Hepatocyte (in vitro differentiated cells): ENCODE measurements at places on chromosomes 13 and 19. TPM values are rescaled to one million over a fixed set of nuclear protein-coding genes. Genes with fewer than 3 reads are reported as not detected.

- DNase-seq = no peak
- H3K36me3 ChIP-seq = no peaks in the 10 kb centered on the region
- H3K27ac ChIP-seq = no peak overlapping the region
- H3K27me3 ChIP-seq = no peaks in the 10 kb centered on the region
These were observed 87.4 kb upstream of the UBL3 start for GRCh38 chr13:29937841-29938240.

DNA sequence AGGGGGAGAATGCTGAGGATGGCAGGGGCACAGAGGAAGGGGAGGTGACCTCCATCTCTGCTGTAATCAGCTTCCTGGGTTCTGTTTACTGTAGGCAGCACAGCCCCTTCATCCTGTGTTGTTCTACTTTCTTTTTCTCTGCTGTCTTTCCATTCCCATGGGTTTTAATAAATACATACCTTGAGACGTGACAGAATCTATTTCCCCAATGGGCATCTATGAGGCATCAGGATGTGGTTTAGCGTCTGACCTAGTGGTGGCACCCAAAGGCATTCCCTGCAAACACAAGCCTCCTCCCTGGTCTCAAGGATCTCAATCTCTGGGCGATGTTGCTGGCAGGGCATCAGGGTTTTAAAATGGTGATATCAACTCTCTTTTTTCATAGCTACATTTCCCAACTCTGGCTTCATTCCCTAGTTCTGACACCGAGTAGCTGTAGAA is 60.8 kb downstream of the ALOX5AP start:
- no peak overlapping the region for H3K4me3 ChIP-seq
- H3K4me1 ChIP-seq = peaks cover 35% of the 10 kb centered on the region
- no peak for DNase-seq
- no peaks in the 10 kb centered on the region for H3K27me3 ChIP-seq
- H3K27ac ChIP-seq = no peak overlapping the region
- no peaks in the 10 kb centered on the region for H3K36me3 ChIP-seq

DNA sequence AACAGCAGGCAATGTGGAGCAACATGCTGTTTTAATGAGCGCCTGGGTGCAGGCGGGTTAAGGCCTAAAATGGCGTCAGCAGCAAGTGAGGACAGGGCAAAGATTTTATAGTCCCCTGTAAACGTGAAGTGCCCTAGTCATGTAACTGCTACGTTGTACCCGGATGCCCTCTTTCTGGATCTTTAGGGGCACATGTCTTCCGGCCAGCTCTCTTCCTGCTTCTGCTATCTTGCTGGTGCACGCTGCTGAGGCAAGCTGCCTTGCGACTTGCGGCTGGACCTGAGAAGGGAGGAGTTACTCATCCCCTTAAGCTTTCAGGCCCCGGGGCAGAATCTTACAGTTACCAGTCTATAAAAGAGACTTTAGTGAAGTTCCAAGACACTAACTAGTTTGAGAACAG is 303.6 kb upstream of the DACH1 start:
- H3K27ac ChIP-seq = no peak overlapping the region
- no peaks in the 10 kb centered on the region for H3K36me3 ChIP-seq
- H3K4me1 ChIP-seq = no peaks in the 10 kb centered on the region
- no peak for DNase-seq
- no peak overlapping the region for H3K4me3 ChIP-seq
- H3K27me3 ChIP-seq = no peaks in the 10 kb centered on the region

- H3K4me1 ChIP-seq = no peaks in the 10 kb centered on the region
- H3K27ac ChIP-seq = no peak overlapping the region
- H3K27me3 ChIP-seq = no peaks in the 10 kb centered on the region
- H3K36me3 ChIP-seq = no peaks in the 10 kb centered on the region
- H3K4me3 ChIP-seq = no peak overlapping the region
These were observed 13.3 kb downstream of the ARRDC2 start for GRCh38 chr19:18021121-18021755.

DNA sequence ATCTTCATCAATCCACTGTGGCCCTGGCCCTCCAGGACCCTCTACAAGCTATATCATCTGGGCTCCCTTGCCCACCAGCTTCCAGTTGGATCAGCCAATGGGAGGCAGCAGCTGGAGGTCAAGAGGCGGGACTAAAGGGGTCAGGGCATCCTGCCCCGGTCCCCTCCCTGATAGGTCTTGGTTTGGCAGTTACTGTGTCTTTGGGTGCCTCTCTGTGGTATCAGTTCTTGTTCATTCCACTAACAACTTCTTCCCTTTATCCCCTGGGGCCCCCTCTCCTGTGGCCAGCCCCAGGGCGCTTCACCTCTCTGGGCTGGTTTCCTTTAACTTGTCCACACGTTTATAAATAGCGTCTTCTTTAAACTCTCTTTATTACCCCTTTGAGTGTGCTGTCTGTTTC is 83.6 kb downstream of the DCT start:
- no peaks in the 10 kb centered on the region for H3K36me3 ChIP-seq
- no peaks in the 10 kb centered on the region for H3K27me3 ChIP-seq

DNA sequence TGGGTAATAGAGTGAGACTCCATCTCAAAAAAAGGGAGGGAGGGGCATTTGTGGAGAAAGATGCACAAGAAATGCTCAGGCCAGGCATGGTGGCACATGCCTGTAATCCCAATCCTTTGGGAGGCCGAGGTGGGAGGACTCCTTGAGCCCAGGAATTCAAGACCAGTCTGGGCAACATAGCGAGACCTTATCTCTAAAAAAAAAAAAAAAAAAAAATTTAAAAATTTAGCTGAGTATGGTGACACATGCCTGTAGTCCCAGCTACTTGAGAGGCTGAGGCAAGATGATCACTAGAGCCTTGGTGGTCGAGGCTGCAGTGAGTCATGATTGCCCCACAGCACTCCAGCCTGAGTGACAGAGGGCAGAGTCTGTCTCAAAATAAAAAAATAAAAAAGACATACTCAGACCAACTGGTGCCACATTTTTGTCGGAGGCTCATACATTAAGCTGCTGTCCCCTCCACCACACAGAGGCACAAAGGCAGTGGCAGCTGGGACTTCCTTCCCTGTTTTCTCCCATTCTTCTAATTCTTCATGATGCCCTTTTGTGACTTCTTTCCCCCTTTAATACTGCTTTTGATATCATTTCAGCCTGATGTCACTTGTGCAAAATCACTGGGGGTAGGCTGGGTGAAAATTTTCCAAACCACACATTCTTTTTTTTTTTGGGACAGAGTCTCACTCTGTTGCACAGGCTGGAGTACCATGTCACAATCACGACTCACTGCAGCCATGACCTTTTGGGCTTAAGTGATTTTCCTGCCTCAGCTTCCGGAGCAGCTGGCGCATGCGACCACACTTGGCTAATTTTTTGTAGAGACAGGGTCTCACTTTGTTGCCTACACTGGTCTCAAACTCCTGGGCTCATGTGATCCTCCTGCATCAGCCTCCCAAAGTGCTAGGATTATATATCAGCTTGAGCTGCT is 26.8 kb upstream of the CXCL17 start:
- H3K27ac ChIP-seq = no peak overlapping the region
- H3K36me3 ChIP-seq = no peaks in the 10 kb centered on the region
- no peaks in the 10 kb centered on the region for H3K27me3 ChIP-seq
- H3K4me1 ChIP-seq = peaks cover 17% of the 10 kb centered on the region

- H3K36me3 ChIP-seq = no peaks in the 10 kb centered on the region
- H3K27me3 ChIP-seq = no peaks in the 10 kb centered on the region
- H3K4me1 ChIP-seq = no peaks in the 10 kb centered on the region
- no peak overlapping the region for H3K27ac ChIP-seq
- no peak for DNase-seq
- H3K4me3 ChIP-seq = no peak overlapping the region
These were observed 832.3 kb upstream of the SLC10A2 start for GRCh38 chr13:103898481-103898880.

GRCh38 chr13:54614726-54615125 is 1586.1 kb downstream of the OLFM4 start:
- H3K27me3 ChIP-seq = no peaks in the 10 kb centered on the region
- no peaks in the 10 kb centered on the region for H3K4me1 ChIP-seq
- no peaks in the 10 kb centered on the region for H3K36me3 ChIP-seq
- H3K27ac ChIP-seq = no peak overlapping the region
- no peak overlapping the region for H3K4me3 ChIP-seq
- DNase-seq = no peak

- no peaks in the 10 kb centered on the region for H3K27me3 ChIP-seq
- H3K4me3 ChIP-seq = no peak overlapping the region
- H3K27ac ChIP-seq = peak overlapping the region; percentile 5
- H3K4me1 ChIP-seq = peaks cover 22% of the 10 kb centered on the region
- no peak for DNase-seq
These were observed 4.5 kb downstream of the ZNF507 start for GRCh38 chr19:32349724-32350470.

GRCh38 chr19:16336571-16336970 is 11.9 kb downstream of the KLF2 start:
- DNase-seq = no peak
- H3K4me1 ChIP-seq = peaks cover 3% of the 10 kb centered on the region
- H3K36me3 ChIP-seq = no peaks in the 10 kb centered on the region
- no peak overlapping the region for H3K27ac ChIP-seq

DNA sequence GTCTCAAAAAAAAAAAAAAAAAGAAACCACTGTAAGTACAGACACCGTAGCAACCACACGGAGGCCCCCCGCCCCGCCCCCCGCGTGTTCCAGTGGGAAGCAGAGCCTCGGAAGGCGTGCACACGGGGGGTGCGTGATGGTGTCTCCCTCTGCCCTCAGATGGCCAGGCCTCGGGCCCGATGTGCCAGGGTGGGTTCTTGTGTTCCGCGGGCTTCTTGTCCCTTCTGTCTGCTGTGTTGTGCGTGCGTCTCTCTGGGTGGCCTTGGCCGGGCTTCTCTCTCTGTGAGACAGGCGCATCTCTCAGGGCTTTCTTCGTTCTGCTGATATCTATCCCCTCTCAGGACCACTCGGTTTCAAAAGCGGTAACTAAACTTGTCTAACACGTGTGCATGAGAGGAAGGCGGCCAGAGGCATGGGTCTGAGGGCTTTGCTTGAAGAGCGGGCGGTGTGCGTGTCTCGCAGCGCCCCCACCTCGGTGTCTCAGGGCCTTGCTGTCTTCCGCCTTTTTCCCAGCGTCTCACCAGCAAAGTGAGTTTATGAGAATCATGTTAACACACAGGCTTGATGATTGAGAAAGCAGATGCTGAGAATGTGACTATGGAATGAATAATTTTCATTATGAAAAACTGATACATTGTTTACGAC is 12.6 kb downstream of the ATP11A start:
- no peaks in the 10 kb centered on the region for H3K36me3 ChIP-seq
- no peaks in the 10 kb centered on the region for H3K27me3 ChIP-seq
- peaks cover 21% of the 10 kb centered on the region for H3K4me1 ChIP-seq
- H3K4me3 ChIP-seq = no peak overlapping the region
- peak overlapping the region; percentile 78 for H3K27ac ChIP-seq

DNA sequence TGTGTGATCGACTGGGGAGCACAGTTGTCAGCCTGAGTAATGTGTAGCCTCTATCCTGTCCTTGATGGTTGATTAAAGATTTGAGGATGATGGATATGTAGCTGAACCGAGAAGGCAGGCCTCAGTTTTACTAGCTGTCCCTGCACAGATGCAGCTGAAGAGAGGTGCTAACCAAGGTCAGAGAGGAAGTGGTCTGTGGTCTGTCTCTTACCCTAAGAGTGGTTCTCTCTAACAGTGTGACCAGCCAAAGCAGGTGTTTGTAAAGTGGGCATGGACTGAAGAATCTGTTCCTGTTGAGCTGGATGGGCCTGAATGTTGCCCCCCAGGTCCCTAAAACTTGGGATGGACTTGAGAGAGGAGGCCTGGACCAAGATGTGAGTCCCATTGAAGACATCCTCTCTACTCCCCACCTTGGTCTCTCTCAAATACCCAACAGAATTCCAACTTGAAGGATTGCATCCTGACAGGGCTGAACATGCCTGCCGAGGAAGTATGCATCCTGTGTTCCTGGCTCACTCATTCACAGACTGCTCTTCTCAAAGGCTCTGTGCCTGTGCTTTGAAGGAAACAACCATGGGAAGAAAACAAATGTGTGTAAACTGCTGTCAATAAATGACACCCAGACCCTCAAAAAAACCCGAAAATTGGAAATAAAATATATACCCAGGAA is 223.8 kb downstream of the MAB21L1 start:
- no peak overlapping the region for H3K27ac ChIP-seq
- H3K36me3 ChIP-seq = no peaks in the 10 kb centered on the region
- H3K4me1 ChIP-seq = no peaks in the 10 kb centered on the region
- no peaks in the 10 kb centered on the region for H3K27me3 ChIP-seq

DNA sequence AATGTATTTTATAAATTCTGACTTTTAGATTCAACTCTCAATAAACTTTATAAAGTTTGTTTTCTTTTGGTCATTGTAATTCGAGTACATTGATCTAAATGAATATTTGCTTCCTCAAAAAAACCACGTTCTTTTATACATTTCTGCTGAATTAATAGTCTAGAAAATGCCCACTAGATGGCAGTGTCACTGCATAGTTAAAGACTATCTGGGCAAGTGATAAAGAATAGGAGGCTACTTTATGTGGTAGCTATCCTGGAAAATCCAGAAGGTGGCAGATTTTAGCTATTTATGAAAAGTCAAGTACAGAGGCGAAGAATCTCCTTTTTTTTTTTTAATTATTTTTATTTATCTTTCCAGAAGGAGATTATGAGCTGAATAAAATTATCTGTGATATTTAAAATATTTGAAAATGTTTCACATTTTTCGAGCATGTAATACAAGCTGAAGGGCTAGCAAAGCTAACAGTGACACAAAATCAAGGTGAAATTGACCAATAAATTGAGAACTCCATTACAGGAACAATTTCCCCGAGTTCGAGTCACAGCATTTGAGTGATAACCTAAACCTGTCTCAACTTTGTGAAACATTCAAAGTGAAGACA is 221.8 kb downstream of the OLFM4 start:
- H3K4me3 ChIP-seq = no peak overlapping the region
- peaks cover 2% of the 10 kb centered on the region for H3K27me3 ChIP-seq
- no peaks in the 10 kb centered on the region for H3K4me1 ChIP-seq
- DNase-seq = peak; percentile 90
- H3K36me3 ChIP-seq = no peaks in the 10 kb centered on the region
- H3K27ac ChIP-seq = no peak overlapping the region

- DNase-seq = no peak
- H3K4me3 ChIP-seq = no peak overlapping the region
- H3K27ac ChIP-seq = no peak overlapping the region
These were observed 498.6 kb downstream of the KCTD12 start for GRCh38 chr13:76387566-76387965.

The TNFSF13B gene
- polyA plus RNA-seq = 0.97 and 1.4 TPM in 2 replicates

The CYP2B6 gene
- 0.88 and 1.0 TPM in 2 replicates for polyA plus RNA-seq

The ZNF667 gene
- 2.4 and 2.7 TPM in 2 replicates for polyA plus RNA-seq

The TGFBR3L gene
- 3.3 and 8.5 TPM in 2 replicates for polyA plus RNA-seq

The CFD gene
- 8.2 and 11.2 TPM in 2 replicates for polyA plus RNA-seq

The CNFN gene
- polyA plus RNA-seq = 8.3 and 8.8 TPM in 2 replicates

The PSG3 gene
- polyA plus RNA-seq = not detected in 2 replicates

The ZSCAN18 gene
- polyA plus RNA-seq = 51.8 and 59.1 TPM in 2 replicates
